HepG2 (cell line): ENCODE measurements at places on chromosomes 11 and 22.

DNA sequence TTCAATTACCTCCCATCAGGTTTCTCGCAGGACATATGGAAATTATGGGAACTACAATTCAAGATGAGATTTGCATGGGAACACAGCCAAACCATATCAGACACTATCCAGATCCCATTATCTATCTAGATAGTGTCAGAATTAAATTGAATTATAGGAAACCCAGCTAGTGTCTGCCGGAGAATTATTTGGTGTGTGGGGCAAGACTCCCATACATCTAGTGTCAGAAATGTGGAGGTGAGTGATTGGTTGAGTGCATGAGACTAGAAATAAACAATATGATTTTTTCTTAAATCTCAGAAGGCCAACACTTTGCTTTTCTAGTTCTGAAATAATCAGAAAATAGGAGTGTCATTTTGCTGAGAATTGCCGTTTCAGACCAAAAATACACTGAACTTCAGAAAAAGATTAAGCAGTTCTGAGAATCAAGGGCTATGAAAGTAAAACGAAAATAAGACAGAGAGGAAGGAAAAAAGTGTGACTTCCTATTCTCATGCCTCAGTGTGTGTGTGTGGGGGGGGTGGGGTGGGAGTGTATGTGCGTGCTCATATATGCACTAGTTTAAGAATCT is 21.3 kb downstream of the CASP12 start:
- DNase-seq = no peak

DNA sequence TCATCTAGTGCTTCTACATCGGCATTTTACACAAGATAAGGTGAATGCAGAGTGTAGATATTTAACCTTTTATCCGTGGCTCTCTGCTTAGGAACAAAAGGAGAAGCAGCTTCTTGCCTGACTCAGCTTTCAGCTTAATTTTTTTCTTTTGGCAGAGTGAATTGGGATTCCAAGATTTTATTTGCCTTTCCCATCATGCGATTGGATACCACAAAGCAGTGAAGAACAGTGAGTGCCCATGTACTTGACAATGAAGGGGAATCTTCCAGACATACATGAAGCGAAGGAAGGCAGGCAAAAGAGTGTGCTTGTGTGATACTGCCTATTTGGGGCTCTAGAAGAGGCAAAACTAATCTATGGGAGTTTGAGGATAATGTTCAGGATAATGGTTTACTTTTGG is 17.0 kb upstream of the CHKA start:
- DNase-seq = no peak

DNA sequence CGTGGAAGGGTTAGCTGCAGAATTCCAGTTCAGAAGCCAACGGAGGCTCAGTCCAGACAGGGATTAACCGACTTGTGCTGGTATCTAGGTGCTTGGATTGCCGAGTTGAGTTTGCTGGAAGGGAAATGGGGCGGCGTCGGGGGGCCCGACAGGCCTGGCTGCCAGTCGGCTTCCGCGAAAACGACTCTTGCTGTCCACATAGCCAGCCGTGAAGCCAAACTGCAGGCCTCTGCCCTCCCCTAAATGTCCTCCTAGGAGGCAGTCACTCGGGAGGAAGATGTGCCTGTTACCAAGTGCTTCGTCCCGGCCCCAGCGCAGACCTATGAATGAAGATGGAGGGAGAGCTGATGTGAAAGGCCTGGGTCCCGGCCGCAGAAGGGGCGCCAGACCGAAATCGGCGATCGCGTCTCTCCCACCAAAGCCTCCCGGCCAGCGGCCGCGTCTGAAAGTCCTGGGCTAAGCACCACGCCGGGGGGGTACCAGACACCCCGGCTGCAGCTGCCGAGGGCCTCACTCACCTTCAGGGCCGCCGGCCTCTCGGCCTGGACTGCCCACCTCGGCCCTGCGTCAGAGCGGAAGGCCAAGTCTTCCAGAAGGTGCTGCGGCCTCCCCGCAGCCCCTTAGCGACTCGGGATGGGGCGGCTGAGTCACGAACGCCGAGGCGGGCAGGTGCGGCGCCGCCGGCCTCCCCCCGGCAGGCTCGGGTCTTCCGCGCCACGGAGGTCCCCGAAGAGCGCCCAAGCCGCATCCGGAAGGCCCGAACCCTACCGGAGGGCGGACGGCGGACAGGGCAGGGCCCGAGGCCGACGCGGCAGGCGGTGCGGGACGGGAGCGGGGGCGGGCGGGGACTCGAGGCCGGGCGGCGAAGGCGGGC is 7.5 kb downstream of the DPAGT1 start:
- DNase-seq = no peak

- no peak for DNase-seq
Observed at GRCh38 chr11:109735128-109735527, 313.1 kb downstream of the C11orf87 start.

- DNase-seq = no peak
Observed at GRCh38 chr22:33811686-33812085, 108.6 kb downstream of the LARGE1 start.
